ENCODE measurements at places on chromosomes 3 and 15.
A peak's percentile ranks its signal among the peaks of the same experiment; 100 is the strongest.

DNA sequence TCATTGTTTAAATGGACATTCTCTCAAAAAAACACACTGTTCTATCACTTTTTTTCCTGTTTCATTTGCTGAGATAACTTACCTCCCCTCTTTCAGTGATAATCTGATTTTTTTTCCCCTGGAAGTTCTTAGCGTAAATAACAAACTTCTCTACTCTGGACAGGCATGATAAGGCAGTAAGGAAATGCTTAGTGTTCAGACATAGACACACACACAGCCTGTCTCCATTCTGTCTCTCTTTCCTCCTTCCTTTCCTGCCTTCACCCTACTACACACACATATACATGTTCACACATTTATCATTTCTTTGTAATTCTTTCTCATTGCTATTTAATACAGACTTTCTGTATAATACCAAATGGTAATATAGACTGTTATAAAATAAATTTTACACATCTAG lies 470.8 kb upstream of the ROBO1 start:
- DNase-seq = no peak

- no peak for DNase-seq
Observed at GRCh38 chr3:38017445-38018295, 11.8 kb downstream of the PLCD1 start.

DNA sequence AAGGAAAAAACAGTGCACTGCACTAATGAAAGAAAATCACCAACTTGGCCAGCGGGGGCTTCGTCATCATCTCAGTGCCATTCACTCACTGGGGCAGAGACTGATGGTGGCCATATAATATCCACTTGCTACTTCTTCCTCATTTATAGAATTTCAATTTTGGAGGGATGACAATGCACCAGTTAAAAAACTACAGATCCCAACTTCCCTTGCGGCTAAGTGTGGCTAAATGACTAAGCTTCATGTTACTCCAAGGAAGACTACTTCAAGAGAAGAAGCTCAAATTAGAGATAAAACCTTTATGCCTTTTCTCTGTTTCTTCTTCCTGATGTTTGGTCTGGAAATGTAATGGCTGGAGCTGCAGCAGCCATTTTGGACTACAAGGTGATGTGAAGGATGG lies 38.8 kb downstream of the NGLY1 start:
- DNase-seq = no peak

GRCh38 chr3:124229420-124229819 lies 237.5 kb upstream of the ROPN1 start:
- DNase-seq = no peak

- DNase-seq = peak; percentile 17
Observed at GRCh38 chr15:29268706-29269484, 727 bp downstream of the NSMCE3 start.

DNA sequence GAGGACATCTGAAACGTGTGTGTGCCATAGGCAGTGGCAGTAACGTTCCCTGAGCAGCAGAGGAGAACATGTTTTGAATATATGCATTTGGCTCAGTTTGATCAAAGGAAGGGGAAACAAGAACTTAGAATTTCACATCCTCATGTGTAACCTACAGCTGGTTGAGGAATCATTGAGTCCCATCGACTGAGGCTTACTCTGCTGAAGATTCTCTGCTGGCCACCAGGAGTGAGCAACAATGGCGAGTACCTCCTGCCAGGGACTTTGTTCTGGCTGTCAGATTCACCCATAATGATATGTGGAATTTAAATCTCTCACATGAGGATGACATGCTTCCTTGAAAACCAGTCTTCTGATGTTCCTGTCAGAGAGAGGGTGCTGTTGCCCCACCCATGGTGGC lies 21.3 kb downstream of the GORASP1 start:
- no peak for DNase-seq

- no peak for DNase-seq
Observed at GRCh38 chr15:66629817-66630576, 64.2 kb upstream of the LCTL start.

DNA sequence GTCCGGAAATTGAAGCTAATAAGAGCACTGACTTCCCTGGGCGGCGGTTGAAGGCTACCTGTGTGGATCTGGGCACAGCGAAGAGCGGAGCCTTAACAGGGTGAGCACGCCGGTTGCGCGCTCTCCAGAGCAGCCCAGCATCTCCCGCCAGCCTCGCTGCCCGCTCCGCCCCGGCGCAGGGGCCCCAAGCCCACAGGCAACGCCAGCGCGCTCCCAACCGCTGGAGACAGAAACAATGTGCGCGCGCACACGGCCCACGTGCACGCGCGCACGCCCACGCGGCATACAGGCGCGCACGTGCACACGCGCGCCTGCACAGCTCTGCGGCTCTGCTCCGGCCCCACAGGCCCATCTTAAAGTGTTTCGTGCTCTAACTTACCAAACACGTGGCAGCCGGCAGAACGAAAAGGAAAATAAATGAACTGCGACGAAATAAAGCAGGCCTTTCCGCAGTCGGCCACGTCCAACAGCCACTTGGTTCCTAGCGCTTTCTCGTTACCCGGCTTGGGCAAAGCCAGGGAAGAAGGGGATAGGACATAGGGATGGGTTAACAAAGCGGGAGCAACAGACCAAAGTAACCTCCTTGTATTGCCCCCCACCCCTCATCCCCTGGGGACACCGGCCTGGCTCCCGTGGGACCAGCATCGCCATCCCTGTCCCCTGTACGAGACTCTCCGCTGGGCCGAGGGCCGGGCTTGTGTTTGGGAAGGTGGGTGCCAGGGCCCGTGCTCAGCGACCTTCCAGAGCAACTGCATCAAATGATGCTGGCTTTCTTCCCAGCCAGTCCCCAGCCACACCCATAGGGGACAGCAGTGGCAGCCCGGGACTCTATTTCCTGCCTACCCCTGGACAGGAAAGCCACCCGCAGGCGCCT lies 203.7 kb downstream of the ABHD5 start:
- peak; percentile 56 for DNase-seq

GRCh38 chr3:149816986-149817385 lies 4.0 kb downstream of the RNF13 start:
- DNase-seq = no peak

DNA sequence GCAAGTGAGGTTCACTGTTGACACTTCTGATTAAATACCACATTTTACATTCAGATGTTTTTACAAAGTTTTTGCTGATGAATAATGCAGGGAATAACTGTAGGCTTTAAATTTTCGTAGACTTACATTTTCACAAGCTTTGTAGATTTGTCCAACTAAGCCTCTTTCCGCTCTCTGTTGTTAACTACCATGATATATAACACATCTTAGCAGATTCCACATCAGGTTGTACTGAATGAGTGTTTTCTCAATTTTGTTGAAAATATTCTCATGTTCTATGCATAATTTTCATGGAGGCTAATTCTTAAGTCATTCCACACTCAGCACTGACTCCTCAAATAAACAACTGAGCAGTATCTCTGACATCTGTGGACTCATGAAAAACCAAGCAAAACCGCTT lies 168.3 kb downstream of the RSRC1 start:
- no peak for DNase-seq

DNA sequence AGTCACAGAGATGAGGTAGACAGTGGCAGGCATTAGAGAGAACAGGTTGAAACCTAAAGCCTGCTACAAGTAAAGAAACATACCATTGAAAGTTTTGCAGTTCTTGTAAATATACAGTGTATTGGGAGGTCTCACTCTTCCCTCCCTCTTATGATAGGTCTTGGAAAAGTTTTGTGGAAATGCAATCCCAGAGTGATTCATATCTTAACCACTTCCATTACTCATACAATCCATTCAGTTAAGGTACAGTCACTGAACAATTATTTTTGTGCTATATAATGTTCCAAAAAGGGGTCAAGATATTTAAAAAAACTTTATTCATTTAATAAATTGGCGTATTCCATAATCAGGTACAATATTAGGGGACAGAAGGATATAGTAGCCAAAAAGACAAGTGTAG lies 737.7 kb upstream of the ALCAM start:
- no peak for DNase-seq

- DNase-seq = no peak
Observed at GRCh38 chr15:71629781-71630474, 180.4 kb upstream of the NR2E3 start.

DNA sequence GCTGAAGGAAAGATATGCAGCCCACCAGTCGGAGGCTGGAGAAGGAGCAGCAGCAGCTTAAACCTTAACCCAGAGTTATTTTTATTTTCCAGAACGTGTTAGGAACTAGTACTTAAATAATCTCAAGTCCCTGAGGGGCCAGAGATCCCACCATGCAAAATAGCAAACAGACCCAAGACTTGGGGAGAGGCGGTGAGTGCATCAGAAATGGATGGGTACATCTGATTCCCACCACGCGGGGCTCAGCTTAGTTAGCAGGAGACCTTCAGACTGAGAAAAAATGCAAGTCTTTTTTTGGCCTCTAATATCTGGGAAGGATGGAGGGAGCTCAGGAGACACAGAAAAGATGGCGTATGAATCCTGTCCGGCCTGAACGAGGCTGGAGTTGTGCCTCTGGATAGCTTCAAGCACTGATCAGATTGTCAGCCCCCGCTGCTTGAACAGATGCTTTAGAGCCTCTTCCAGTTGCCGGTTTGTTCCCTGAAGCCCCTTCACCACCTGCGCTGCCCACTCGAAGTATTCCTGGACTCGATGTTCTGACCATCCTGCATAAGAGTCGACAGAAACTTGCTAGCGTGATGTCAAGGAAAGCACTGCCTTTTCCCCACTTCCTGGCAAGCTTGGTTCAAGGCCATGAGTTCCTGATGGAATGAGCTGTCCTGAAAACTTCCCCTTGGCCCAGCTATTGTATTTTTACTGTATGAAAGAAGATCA lies 1.3 kb downstream of the HDDC3 start:
- peak; percentile 41 for DNase-seq

- DNase-seq = no peak
Observed at GRCh38 chr3:66381626-66382025, 119.2 kb downstream of the LRIG1 start.

GRCh38 chr3:81245501-81245900 lies 515.9 kb downstream of the GBE1 start:
- DNase-seq = no peak

GRCh38 chr3:21561472-21561871 lies 189.5 kb downstream of the ZNF385D start:
- DNase-seq = no peak

DNA sequence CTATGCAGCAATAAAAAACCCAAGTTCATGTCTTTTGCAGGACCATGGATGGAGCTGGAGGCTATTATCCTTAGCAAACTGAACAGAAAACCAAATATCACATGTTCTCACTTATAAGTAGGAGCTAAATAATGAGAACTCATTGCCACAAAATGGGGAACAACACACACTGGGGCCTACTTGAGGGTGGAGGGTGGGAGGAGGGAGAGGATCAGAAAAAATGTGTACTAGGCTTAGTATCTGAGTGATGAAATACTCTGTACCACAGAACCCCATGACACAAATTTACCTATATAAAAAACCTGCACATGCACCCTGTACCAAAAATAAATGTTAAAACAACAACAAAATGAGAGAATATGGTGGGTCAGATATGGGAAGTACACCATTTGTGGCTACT lies 49.6 kb upstream of the AADACL2 start:
- no peak for DNase-seq

- DNase-seq = no peak
Observed at GRCh38 chr15:74964794-74965193, 8.2 kb upstream of the RPP25 start.

GRCh38 chr3:4935347-4935746 lies 43.9 kb upstream of the BHLHE40 start:
- no peak for DNase-seq

DNA sequence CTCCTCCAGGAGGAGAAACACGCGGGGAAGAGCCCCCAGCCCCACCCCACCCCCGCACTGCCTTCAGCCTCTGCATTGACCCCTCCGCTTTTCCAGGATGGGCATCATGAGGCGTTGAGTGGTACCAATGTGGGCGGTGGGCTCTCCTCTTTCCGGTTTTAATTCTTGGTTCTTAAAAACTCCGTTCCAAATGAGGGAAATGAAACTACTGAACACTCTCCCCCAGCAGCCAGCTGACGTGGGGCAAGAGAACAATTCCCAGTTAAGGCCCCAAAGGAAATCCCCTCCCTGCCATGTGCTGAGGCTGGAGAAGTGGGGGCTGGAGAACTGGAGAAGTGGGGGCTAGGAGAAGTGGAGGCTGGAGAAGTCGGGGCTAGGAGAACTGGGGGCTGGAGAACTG lies 5.3 kb upstream of the NRROS start:
- DNase-seq = no peak

GRCh38 chr3:89613241-89613640 lies 505.8 kb downstream of the EPHA3 start:
- no peak for DNase-seq

GRCh38 chr15:52440414-52440813 lies 88.3 kb downstream of the MYO5A start:
- no peak for DNase-seq

DNA sequence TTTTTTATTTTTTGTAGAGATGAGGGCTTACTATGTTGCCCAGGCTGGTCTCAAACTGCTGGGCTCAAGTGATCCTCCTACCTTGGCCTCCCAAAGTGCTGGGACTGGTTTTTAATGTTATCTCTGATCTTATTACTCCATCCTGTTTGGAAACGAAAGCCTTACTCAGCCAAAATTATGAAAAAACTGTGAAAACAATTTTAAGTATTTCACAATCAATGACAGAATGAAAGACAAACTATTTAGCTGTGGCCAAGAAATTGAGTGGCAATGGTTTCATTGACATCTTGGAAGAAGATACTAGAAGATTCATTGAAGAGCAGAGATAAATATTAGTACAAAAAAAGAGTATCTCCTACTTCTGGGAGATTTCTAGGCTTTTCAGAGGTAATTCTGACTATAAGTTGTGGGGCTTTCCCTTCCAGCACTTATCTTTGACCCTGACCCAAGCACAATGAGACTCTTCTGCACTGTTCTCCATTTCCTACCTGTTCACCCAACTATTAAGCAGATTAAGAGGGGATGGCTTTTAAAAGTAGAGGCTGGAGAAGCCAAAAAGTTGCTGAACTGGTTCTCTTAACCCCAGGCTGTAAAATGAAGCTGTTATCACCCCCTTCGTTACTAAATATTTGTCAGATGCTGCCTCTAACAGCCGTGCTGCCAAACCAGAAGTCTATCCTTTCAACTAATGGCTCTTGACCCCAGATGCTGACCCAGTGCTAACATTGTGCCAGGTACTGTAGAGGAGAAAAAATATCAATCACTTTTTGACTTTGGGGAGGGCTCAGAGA lies 14.2 kb upstream of the SLC25A36 start:
- DNase-seq = peak; percentile 31

GRCh38 chr3:4678320-4678719 lies 185.2 kb downstream of the ITPR1 start:
- DNase-seq = no peak

GRCh38 chr15:88736204-88736603 lies 67.0 kb upstream of the ACAN start:
- DNase-seq = no peak

DNA sequence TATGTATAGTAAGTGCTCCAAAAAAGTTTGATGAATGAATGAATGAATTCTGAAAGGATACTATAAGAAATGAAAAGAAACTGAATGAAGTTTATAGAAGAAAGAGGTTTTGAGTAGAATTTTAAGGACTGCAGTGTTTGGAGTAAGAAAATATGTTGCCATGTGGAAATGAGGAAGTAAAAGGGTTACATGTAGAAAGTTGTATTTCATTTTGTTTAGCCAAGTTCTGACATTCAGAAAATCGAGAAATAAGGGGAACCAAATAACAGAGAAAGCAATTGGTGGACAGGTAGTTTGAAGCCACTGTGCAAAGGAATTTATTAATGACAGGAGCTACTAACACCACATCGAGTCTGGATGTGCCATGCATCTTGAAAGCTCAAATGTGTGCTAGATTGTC lies 200.7 kb downstream of the SATB1 start:
- no peak for DNase-seq

All from DMS79 treated with DMSO at 0.1 percent for 48 hours (cell line).